Astrocyte (in vitro differentiated cells and primary cell): ENCODE measurements at places on chromosomes 11 and 22. TPM values are rescaled to one million over a fixed set of nuclear protein-coding genes. Genes with fewer than 3 reads are reported as not detected.

The HOATZ gene
- 0.43 TPM in 2 replicates for total RNA-seq

The OOSP4B gene
- total RNA-seq: not detected in 2 replicates

- peak; percentile 48 for DNase-seq
These were observed 88.5 kb downstream of the ALX4 start for GRCh38 chr11:44221456-44221855.

DNA sequence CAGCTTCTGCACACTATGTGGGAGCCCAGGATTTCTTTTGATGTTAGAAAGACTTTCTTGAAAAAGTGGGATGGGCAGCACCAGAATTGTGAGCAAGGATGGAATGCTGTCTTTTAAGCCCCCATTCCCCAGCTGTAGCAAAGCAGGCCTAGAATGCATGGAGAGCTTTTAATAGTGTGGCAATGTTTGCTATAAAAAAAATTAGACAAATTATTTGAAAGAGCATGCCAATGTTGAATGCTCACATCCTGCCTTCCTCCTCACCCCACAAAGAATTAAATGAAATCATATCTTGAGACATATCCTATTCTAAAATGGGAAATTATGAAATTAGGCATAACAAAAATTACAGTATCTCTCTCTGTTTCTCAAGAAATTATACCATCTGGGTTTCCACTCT is 154.7 kb downstream of the C11orf91 start:
- DNase-seq: peak; percentile 25

GRCh38 chr11:65036931-65037330 is 4.1 kb upstream of the SAC3D1 start:
- DNase-seq: no peak

DNA sequence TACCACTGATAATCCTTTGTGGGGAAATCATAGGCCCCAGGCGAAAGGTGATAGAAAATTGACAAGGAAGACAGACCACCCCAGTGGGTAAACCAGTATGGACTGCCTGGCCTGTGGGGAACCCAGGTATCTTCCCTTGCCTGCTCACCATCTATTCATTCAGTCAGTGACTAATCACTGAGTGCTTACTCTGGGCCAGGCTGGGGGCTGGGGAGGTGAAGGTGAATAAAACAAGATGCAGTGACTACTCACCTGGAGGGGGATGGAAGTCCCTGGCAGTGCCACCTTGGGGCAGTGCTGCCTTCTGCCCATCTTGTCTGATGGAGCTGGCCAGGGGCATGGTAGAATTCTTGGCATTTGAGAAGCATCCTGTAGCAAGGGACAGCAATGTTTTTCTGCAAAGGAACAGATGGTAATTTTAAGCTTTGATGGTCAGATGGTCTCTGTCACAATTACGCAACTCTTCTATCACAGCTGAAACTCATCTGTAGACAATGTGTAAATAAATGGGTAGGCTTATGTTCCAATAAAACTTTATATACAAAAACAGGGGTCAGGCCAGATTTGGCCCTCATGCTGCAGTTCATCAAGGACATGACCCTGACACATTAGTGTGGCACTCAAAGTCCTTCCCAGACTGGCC is 4.6 kb downstream of the ISX start:
- no peak for DNase-seq

- no peak for DNase-seq
These were observed 29.2 kb downstream of the SCUBE1 start for GRCh38 chr22:43313890-43314474.
